ENCODE measurements at places on chromosomes 11 and 22.

DNA sequence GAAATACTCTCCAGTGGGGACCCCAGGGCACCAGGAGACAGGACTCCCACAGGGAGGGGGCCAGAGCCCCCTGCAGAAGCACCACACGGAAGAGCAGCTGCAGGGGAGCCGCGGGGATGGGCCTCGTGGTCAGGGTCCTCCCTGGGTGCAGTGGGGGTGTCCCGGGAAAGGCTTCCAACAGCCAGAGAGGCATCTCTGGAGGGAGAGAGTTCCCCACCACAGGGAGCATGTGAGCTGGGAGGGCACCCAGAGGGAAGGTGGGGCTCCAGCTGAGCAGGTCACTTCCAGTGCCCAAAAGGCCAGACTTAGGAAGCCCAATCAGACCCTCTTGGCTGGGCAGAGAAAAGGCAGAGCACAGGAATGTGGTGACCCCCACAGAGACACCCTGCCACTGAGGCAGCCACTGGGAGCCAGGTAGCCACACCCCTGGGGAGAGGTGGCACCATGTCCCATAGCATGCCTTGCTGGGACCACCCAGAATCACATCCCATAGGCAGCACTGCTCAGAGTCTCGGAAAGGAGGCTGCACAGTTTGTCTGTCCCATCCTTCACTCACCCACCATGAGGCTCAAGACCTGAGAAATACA lies 49.9 kb upstream of the LMO1 start:
- DNase-seq, result no peak

- DNase-seq, result no peak
Measured at GRCh38 chr11:12889243-12889642, 119.9 kb upstream of the RASSF10 start.

- DNase-seq, result no peak
Measured at GRCh38 chr11:120135838-120136237, 2.1 kb downstream of the TRIM29 start.

- DNase-seq, result no peak
Measured at GRCh38 chr22:27213294-27213693, 555.9 kb downstream of the MIAT start.

GRCh38 chr11:69655479-69656428 lies 14.8 kb downstream of the CCND1 start:
- no peak for DNase-seq

GRCh38 chr22:22031183-22031945 lies 48.8 kb upstream of the TOP3B start:
- DNase-seq, result no peak

GRCh38 chr11:68251765-68252164 lies 20.0 kb downstream of the C11orf24 start:
- DNase-seq, result no peak

GRCh38 chr11:8261291-8261690 lies 2.4 kb downstream of the LMO1 start:
- no peak for DNase-seq

DNA sequence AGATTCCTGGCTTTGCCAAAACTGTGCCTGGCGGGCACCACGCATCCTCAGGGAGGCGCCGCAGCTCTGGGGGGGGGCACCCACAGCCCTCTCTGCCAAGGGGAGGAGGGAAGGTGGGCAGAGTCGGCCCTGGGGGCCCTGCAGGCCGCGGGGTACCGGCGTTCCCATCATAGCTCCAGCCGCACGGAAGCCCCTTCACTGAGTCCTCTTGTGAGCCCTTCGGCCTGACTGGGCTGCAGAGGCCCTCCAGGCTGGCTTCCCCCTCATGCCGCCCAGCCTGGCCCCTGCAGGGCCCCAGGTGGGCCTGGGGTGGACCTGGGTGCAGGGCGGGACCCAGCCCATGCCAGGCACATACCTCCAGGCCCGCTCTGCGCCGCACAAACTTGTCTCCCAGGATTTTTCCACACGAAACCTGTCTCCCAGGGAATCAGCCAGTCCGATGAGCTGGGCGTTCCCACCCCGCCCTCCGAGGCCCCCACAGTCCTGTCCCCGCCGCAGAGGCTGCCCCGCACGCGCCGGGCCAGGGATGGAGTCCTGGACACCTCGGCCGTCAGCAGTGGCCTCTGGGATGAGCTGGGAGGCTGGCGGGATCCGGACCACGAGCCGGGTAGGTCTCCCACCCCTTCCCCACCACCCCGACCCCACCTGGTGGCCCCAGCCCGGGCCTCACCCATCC lies 1.8 kb upstream of the PKP3 start:
- DNase-seq, result no peak

DNA sequence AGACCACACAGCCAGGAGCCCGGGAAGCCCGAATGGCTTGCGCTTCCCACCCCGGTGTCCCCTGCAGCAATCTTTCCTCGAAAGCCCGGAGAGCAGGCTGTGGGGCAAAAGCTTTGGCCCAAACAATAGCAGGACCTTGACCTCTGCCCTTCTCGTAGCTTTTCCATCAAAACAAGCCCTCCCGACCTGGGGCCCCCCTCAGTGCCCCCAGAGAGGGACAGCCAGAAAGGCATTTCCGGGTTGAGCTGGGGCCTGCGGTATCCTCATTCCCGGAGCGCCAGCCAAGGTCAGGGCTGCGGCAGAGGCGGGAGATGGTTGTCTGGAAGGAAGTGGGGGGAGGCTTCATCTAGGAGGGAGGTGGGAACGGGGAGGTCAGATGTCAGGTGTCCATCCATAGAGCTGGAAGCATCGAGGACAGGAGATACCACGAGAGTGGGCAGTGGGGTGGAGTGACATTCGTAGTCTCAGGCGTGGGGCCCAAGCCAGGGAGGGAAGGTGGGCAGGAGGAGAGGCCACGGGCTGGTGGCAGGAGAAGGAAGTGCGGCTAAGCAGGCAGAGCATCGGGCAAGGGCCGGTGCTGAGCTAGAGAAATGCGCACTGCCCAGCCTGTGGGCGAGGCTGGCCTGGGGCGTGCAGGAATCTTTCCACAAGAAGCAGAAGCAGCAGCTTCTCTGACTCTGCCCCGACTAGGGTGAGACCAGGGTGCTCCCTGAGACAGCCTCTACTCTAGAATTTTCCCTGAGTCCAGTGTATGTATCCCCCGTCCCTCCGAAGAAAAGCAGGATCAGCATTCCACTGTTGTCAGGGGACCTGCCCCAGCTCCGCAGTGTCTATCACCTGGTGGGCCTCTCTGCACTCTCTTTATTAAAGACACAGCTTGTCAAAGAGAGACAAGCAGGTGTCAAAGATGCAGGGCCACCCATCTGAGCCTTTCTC lies 14.3 kb downstream of the PDGFB start:
- DNase-seq, result no peak
